T-cell (primary cell): ENCODE measurements at places on chromosomes 5 and 9. TPM values are rescaled to one million over a fixed set of nuclear protein-coding genes. Genes with fewer than 3 reads are reported as not detected.

Gene NRARP
- total RNA-seq = 1.3 TPM

Gene DMAC1
- 22.3 TPM for total RNA-seq

GRCh38 chr5:113024076-113024697 lies 47.6 kb downstream of the DCP2 start:
- H3K27ac ChIP-seq = peak overlapping the region; percentile 55
- peaks cover 9% of the 10 kb centered on the region for H3K36me3 ChIP-seq
- peaks cover 41% of the 10 kb centered on the region for H3K4me1 ChIP-seq

DNA sequence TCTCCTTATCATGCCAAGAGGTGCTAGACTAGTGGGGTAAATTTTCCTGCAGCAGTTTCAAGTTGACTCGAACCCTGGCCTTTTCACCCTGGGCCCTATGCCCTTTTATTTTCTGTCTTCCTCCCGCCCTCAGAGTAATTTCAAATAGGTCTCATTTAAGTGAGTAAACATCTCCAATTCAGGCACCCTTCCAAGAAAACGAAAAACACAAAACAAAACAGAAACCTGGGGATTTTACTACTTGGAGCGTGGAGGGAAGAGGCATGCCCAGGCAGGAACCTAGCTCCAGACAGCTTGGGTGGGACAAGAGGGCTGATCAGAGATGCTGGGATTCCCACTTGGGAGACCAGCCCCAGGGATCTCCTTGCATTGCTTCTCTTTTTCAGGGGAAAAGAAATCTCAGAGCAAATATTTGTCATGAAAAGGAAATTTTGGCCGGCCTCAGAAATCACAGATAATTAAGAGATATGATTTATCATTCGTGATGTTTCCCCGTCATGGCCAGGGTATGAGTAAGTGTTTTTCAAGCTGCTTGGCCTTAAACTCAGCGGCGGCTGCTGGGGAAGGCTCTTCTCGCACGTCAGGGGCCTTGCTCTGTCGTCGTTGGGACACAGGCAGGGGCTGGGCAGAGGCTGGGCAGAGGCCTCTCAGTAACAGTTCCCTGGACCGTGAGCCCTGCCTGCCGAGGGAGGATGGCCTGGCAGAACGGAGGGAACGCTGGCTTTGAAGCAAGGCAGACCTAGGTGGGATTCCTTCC lies 248.6 kb upstream of the KLF4 start:
- H3K27me3 ChIP-seq = no peaks in the 10 kb centered on the region
- no peak overlapping the region for H3K4me3 ChIP-seq
- H3K4me1 ChIP-seq = no peaks in the 10 kb centered on the region
- no peak for DNase-seq
- H3K27ac ChIP-seq = no peak overlapping the region

- no peaks in the 10 kb centered on the region for H3K27me3 ChIP-seq
- no peaks in the 10 kb centered on the region for H3K36me3 ChIP-seq
- H3K4me1 ChIP-seq = no peaks in the 10 kb centered on the region
- no peak overlapping the region for H3K27ac ChIP-seq
Measured at GRCh38 chr5:81825237-81825636, 74.3 kb upstream of the SSBP2 start.

DNA sequence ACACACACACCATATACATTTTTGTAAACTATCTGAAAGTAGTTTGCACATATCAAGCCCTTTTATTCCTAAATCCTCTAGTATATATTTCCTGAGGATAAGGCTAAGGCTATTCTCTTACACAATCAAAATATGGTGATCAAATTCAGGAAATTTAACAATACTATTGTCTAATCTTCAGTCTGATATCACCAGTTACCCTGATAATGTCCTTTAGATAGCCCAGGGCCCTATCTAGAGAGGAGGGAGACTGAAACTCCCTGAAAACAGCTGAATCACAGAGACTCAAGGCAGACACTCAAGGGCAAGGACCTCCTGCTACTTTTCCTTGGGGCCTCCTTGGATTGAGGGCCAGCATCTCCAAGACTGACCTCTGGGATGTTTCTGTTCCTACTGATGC lies 30.4 kb downstream of the PTTG1 start:
- no peak overlapping the region for H3K4me3 ChIP-seq
- DNase-seq = no peak
- H3K36me3 ChIP-seq = no peaks in the 10 kb centered on the region
- no peak overlapping the region for H3K27ac ChIP-seq
- H3K4me1 ChIP-seq = peaks cover 2% of the 10 kb centered on the region

GRCh38 chr5:175281714-175282113 lies 162.3 kb downstream of the DRD1 start:
- no peak overlapping the region for H3K27ac ChIP-seq
- no peak overlapping the region for H3K4me3 ChIP-seq
- no peaks in the 10 kb centered on the region for H3K36me3 ChIP-seq
- no peaks in the 10 kb centered on the region for H3K27me3 ChIP-seq

DNA sequence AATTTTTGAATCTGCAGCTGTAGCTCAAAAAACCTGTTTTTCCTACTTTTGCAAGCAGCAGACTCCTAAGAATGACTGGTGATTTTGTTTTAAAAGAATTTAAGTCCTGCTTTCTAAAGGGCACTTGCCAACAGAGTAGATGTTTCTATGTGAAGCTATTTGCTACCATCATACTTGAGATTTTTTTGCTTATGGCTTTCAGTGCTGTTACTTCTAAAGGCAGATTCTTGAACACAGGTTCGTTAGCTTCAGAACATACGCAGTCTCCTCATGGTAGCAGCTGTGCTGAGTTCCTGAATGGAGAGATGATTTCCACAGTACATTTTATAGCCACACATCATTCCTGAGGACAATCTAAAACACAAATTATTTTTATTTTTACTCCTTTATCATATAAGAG lies 24.4 kb upstream of the ELL2 start:
- H3K36me3 ChIP-seq = no peaks in the 10 kb centered on the region
- H3K4me1 ChIP-seq = no peaks in the 10 kb centered on the region
- H3K27ac ChIP-seq = no peak overlapping the region

GRCh38 chr9:86636519-86636918 lies 282.3 kb upstream of the TUT7 start:
- no peaks in the 10 kb centered on the region for H3K36me3 ChIP-seq
- DNase-seq = no peak
- H3K27me3 ChIP-seq = no peaks in the 10 kb centered on the region
- H3K27ac ChIP-seq = no peak overlapping the region

- no peaks in the 10 kb centered on the region for H3K27me3 ChIP-seq
- no peak overlapping the region for H3K4me3 ChIP-seq
- no peaks in the 10 kb centered on the region for H3K4me1 ChIP-seq
- DNase-seq = no peak
Measured at GRCh38 chr5:124399426-124399961, 346.9 kb downstream of the ZNF608 start.

DNA sequence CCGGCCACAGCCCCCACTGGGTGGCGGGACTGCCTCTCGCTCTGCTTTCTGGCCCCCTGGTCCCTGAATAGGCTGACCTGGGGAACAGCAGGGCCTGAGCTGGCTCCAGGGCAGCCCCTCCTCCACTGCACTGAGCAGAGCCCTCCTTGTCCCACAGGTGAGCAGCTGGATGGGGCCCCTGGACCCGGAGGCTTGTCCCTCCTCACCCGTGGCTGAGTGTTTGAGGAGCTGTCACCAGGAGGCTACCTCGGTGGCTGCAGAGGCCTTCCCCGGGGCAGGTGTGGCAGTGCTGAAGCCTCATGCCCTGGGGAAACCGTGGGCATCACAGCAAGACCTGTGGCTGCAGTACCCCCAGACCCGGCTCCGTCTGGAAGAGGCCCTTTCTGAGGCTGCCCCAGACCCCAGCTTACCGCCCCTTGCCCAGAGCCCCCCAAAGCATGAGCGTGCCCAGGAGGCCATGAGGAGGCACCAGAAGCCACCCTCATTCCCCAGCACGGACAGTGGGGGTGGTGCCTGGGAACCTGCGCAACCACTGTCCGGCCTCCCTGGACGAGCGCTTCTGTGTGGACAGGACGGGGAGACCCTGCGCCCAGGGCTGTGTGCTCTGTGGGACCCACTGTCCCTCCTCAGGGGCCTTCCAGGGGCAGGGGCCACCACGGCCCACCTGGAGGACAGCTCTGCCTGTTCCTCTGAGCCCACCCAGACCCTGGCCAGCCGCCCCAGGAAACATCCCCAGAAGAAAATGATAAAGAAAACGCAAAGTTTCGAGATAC lies 28.5 kb upstream of the LRRC14B start:
- no peaks in the 10 kb centered on the region for H3K27me3 ChIP-seq
- no peak overlapping the region for H3K27ac ChIP-seq
- H3K4me1 ChIP-seq = no peaks in the 10 kb centered on the region
- H3K4me3 ChIP-seq = no peak overlapping the region
- no peaks in the 10 kb centered on the region for H3K36me3 ChIP-seq

DNA sequence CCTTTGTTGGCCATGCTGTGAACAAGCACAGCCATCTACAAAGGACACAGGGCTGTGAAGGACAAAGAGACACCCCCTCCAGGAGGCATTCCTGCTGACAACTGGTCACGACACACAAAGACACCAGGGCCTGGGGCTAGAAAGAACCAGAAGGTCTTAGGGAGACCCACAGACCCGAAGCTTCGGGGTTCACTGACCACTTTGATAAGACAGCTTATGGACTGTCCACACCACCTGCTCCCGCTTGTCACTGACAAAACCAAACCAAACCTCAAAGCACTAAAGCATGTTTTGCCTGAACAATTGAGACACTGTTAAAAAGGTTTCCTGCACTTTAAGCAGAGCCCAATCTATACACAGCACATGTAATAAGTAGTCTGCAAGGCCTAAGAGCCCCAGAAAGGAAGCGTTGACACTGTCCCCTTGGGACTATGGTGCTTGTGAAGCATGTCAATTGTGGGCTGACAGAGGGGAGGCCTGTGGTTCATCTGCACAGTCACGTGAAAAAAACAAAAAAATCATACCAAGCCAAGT lies 185.0 kb downstream of the GAPVD1 start:
- no peak for DNase-seq
- no peaks in the 10 kb centered on the region for H3K4me1 ChIP-seq
- H3K27ac ChIP-seq = no peak overlapping the region
- H3K4me3 ChIP-seq = no peak overlapping the region
- peaks cover 9% of the 10 kb centered on the region for H3K36me3 ChIP-seq

GRCh38 chr5:140073296-140073695 lies 30.2 kb upstream of the NRG2 start:
- no peak overlapping the region for H3K4me3 ChIP-seq
- H3K27ac ChIP-seq = no peak overlapping the region

DNA sequence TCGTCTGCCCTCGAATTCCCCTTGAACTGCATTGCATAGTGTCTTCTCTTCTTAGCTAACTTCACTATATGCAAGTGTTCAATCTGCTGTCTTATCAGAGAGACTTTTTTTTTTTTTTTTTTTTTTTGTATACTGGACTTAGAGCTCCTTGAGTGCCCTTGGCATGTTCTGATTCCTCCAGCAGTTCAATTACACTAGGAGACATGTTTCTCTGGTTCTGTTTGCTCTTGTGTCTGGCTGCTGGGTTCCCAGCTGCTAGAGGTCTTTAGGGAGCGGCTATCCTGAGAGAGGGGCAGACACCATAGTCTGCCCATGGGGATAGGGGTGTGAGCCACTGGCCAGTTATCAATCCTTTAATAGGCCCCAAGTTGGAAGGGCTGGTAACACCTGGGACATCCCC lies 13.1 kb downstream of the OR2S2 start:
- H3K4me3 ChIP-seq = no peak overlapping the region
- H3K27ac ChIP-seq = no peak overlapping the region
- peaks cover 50% of the 10 kb centered on the region for H3K4me1 ChIP-seq
- DNase-seq = no peak

GRCh38 chr5:167833456-167833855 lies 458.0 kb upstream of the WWC1 start:
- no peaks in the 10 kb centered on the region for H3K36me3 ChIP-seq
- no peak overlapping the region for H3K4me3 ChIP-seq
- no peaks in the 10 kb centered on the region for H3K27me3 ChIP-seq
- DNase-seq = no peak
- H3K27ac ChIP-seq = no peak overlapping the region

DNA sequence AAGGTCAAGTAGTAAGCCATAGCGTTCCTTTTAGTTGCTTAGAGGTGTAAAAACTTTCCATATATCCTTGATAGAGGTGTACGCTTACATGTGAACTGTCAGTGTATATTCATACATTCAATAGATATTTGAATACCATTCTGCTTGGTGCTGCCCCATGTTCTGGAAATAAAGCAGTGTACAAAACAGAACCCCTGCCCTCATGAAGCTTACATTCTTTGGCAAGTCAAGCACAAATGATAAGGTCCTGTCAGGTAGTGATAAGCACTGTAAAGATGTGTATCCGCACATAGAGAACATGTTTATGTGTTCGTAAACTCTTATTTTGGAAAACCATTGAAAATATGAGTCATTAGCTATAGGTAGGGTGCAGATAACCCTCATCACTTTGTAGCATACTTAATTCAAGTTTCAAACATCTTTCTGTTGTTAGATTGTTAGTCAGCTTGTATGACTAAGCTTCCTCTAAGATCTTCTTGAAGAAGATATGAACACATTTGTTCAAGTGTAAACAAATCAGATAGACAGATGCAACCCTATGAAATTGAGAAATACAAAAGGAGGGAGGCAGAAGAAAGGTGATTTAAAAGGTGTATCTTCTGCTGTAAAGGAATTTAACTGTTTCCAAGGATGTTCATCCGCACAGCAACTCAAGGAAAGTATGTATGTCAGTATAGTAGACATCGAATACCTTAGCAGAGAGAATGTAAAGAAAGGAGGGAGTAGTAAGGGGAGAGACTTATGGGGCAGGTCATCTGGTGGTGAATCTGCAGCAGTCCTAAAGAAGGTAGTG lies 1.6 kb downstream of the GTF3C4 start:
- H3K36me3 ChIP-seq = no peaks in the 10 kb centered on the region
- DNase-seq = no peak
- no peak overlapping the region for H3K4me3 ChIP-seq

DNA sequence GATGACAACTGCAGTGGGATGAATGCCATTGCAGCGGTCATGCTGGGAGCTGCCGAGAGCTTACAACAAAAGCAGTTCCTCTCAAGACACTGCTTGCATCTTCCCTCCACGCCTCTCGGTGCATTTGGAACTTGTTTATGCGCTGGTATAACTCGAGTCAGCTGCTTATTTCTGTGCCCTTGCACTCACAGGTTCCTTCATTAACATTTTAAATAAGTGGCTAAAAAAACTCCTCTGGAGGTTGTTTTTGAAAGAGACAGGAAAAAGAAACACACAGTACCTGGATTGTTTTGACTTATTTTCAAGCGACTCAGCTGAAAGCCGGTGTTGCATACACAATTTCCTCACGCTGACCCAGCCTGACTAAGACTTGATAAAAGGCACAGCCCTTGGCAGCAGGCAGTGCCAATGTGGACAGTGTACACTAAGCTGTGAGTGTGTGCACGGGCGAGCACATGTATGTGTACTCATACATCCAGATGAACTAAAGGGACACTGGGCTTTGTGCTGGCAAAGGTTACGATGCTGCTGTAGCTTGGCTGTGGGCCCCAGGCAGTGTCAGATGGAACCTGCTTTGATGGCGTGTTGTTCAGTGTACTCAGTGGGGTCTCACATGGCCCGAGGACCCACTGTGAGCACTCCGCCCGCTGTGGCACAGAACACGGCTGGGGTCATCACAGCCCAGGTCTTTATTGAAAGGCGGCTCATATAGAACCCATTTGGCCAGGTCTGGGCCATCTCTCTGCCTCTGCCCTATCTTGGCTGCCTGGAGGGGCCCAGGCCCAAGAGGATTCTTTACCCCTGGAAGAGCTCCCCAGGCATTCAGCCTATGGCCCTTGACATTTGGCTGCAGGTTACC lies 92.3 kb downstream of the ANKRD33B start:
- H3K27me3 ChIP-seq = no peaks in the 10 kb centered on the region
- no peaks in the 10 kb centered on the region for H3K4me1 ChIP-seq
- H3K36me3 ChIP-seq = no peaks in the 10 kb centered on the region
- no peak overlapping the region for H3K4me3 ChIP-seq
